ENCODE measurements at places on chromosomes 1 and 21.

DNA sequence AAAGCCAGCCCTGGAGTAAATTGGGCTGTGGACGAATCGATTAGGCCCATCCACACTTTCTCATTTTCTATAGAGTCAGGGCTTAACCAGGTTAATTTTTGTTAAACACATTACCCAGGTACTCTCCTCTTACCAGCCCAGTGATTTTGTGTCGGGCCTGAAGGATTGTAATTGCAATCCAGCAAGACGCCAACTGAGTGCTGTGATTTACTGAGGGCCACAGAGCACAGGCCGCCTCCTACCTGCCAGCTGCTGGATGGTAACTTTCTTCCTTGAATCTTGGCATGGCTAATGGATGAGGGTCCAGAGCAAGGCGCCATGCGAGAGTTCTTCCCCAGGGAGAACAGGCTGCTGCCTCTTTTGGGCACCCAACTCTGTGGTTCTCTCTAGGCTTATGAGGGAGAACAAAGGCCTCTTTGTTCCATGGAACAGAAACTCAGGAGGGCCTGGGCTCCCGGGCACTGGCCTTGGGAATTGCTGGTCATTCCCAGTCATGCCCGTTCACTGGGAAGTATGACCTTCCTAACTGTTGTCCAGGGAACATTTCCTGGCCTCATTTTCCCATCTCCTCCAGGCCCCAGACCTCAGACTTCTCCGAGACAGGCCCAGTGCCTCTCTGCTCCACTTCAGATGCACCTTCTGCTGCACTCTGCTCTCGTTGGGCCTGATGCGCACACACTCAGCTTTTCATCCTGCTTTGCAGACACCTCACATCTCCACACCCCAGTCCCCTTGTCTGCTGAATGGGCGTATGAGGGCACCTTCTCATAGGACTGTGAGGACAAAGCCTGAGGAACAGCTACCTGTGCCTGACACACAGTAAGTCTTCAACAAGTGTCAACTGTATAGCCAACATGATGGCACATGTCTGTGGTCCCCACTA is 57.3 kb downstream of the SYF2 start:
- no peak for DNase-seq

DNA sequence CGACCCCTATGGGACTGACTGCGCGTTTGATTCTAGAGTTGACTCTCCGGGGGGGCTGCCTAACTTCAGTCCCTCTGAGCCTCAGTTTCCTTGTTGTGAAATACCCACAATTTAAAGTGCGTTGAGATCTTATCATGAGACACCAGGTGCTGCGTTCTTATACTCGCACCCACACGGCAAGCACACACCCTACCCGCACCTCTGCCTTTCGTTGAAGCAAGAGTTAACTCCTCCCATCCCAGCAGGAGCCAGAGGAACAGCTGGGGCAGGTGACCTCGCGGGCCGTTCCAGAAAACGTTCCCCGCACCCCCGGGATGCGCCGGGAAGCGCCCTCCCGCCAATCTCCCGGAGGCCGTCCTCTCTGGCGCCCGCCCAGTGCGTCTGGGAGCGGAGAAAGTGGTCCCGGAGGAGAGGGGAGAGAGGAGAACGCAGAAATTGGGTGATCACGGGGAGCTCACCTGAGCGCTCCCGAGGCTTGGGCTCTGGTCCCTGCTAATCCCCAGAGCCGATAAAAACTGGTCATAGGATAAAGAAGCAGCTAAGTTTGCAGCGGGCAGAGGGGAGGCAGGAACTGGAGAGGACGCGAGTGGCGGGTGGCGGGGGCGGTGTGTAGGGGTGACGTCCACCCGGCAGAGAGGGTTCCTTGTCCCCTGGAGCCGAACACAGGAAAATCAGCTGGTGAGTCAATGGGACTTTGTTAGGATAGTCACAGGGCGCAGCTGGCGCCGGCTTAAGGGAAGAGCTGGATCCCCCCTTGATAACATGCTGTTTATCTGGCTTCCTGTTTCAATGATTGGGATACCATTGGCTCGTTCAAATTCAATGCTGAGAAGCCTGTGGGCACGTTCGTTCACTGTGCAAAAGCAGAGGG is 869 bp downstream of the NAV1 start:
- DNase-seq = no peak

DNA sequence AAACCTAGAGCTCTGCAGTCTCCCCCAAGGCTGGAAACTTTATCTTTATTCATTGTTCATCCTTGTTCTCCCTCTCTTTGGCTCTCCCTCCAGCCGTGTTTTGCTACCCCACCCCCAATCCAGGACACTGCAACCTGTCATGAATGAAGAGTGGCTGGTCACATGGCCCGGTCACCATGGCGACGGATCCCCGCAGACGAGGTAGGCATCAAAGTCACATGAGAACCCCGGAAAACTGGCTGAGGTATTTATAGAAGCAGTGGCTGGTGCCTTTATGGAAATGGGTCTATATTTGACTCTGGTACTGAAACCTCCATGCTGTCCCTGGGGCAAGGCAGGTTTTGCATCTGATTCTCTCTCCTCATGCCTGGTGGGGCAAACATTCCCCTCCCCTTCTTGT is 13.4 kb upstream of the SLC6A17 start:
- DNase-seq = no peak

DNA sequence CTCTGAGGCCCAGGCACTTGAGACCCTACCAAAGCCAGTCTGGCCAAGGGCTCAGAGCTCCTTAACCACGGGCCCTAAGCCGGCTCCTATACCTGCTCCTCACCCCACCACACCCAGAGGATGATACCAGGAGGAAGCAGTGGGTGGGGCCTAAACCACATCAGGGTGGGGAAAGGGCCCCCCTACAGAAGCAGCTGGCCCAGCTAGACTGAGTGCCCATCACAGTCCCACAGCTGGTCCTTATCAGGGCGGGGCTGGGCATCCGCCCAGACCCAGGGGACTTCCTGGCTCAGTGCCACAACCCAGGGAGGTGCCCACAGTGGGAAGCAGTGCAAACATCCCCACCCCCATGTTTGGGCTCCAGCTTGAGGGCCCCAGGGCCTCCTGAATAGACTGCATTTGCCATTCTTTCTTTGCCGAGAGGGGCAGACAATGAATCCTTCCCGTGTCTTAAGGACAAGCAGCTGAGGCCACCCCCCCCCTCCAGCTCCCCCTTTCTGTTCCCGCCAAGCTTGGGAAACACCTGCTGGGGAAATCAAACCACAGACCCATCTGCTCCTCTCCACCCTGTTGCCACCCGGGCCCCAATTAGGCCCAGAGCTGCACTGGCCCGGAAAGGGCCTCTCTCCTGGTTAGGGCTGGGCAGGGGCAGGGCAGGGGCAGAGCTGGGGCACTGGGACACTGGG is 6.2 kb downstream of the E2F2 start:
- no peak for DNase-seq

DNA sequence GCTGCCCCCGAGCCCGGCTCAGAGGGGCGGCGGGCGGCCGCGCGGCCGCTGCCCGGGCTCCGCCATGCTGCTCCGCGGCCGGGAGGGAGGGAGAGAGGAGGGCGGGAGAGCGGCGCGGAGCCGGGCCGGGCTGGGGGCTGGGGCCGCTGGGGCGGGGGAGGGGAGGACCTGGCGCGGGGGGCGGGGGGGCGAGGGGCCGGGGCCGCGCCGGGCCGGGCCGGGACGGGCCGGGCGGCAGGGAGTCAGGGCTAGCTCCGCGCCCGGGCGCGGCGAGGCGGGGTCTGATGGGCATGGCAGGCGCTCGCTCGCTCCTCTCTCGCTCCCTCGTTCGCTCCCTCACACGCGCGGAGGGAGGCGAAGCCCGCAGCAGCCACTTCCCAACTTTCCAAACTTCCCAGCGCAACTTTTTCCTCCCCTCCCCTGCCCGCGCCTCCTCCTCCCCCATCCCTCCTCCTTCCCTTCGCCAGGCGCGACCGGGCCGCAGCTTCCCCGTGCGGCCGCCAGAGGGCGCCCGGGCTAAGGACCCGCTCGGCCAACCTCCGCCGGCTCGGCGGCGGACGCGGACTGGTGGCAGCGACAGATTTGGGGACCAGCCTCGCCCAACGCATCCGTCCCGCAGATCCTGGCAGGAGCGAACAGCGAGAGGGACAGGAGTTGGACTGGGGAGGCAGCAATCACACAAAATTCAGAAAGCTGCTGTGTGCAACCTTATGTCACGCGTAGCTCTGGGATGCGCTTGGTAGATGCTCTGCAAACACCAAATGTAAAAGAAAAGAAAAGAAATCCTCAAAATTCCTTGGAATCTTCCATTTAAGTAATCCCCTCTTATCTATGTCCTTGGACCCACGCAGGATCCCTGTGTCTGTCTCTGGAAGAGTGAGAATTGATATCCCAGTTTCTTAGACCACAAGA is at the start of gene TRABD2B:
Gene TRABD2B (minus strand): TSS at position 97 of the 912 bp plus-strand sequence.
- peak; percentile 93 for DNase-seq
